ENCODE measurements at places on chromosomes 1 and 21. TPM values are rescaled to one million over a fixed set of nuclear protein-coding genes. Genes with fewer than 3 reads are reported as not detected.

GRCh38 chr1:86489242-86489878 is 20.6 kb downstream of the CLCA1 start:
- no peaks in the 10 kb centered on the region for H3K36me3 ChIP-seq
- no peak for DNase-seq
- no peaks in the 10 kb centered on the region for H3K4me1 ChIP-seq
- no peaks in the 10 kb centered on the region for H3K27me3 ChIP-seq
- no peak overlapping the region for H3K4me3 ChIP-seq
- no peak overlapping the region for H3K27ac ChIP-seq

ARHGEF16 gene
- 48.1 TPM for total RNA-seq

DNA sequence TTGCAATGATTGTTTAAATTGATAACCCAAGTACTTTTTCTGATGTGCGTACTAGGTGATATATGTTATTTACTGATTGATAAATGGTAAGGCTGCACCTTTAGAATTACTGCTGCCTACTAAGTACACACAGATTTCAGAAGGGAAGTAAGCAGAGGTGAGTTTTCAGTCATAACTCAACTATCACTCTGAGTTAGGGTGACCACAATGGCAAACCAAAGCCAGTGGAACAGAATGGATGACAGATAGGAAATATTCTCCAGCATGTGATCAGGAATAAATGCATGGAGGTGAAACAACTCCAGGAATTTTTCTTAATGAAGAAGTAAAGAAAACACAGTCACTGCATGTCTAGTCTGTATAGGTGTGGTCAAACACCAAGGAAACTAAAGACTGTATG is 7.5 kb upstream of the KCNJ15 start:
- no peaks in the 10 kb centered on the region for H3K27me3 ChIP-seq
- H3K27ac ChIP-seq, result no peak overlapping the region
- no peak overlapping the region for H3K4me3 ChIP-seq
- DNase-seq, result no peak
- H3K36me3 ChIP-seq, result no peaks in the 10 kb centered on the region

- H3K4me3 ChIP-seq, result no peak overlapping the region
- no peaks in the 10 kb centered on the region for H3K27me3 ChIP-seq
- H3K36me3 ChIP-seq, result no peaks in the 10 kb centered on the region
- H3K27ac ChIP-seq, result no peak overlapping the region
Observed at GRCh38 chr1:208278638-208279037, 34.5 kb upstream of the PLXNA2 start.

DNA sequence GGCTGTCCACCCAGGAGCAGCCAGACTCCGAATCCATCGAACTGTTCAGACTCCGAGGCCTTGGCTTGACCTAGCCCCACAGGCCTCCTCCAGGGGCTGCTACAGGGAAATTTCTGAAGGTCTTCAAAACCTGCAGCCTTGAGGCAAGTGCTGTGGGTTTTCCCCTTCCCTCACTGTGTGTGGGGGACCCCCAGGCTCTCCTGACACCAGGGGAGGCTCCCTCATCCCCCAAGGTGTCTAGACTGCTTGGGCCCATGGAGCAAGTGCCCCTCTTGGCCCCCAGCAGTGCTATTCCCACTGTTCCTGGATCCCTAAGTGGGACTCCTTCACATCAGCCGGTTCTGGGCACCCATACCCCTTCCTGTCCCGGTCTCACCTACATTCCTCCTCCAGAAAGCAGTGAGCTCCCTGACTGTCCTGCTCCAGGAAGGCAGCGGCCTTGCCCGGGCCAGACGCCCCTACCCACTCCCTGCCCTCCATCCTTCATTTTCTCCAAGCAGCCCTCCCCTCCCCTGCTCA is 814 bp downstream of the PAQR7 start:
- no peaks in the 10 kb centered on the region for H3K36me3 ChIP-seq
- peak overlapping the region; percentile 83 for H3K4me3 ChIP-seq
- no peaks in the 10 kb centered on the region for H3K4me1 ChIP-seq
- no peak overlapping the region for H3K27ac ChIP-seq
- H3K27me3 ChIP-seq, result no peaks in the 10 kb centered on the region

FCGR3B gene
- not detected for total RNA-seq

GRCh38 chr1:155197901-155198546 is 9.7 kb downstream of the THBS3 start:
- peaks cover 7% of the 10 kb centered on the region for H3K4me1 ChIP-seq
- DNase-seq, result no peak
- H3K36me3 ChIP-seq, result peaks cover 67% of the 10 kb centered on the region
- H3K27me3 ChIP-seq, result no peaks in the 10 kb centered on the region
- no peak overlapping the region for H3K27ac ChIP-seq

- peaks cover 70% of the 10 kb centered on the region for H3K36me3 ChIP-seq
- no peak overlapping the region for H3K27ac ChIP-seq
- H3K4me1 ChIP-seq, result no peaks in the 10 kb centered on the region
- no peak overlapping the region for H3K4me3 ChIP-seq
Observed at GRCh38 chr1:116390195-116390594, 17.2 kb downstream of the ATP1A1 start.

GNG4 gene
- total RNA-seq, result 32.2 TPM
